ENCODE measurements at places on chromosomes 12 and 14.

- no peak for DNase-seq
Measured at GRCh38 chr12:24851341-24851740, 97.6 kb downstream of the BCAT1 start.

DNA sequence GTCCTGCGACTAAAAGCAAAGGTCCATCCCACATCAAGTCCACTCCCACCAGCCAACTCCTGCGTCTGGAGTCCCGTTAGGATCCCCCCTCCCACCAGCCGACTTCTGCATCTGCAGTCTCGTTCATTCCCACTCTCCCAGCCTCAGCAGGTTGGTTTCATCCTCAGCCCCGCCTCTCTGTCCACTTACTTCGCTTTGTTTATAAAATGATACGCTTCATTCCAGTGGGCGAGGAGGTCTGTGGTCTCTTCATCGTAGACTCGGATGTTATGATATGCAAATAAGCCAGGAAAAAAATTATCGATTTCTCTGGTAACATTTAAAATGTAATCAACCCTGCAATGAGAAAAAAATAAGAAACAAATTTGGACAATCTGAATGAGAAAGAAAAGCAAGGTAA is 56.8 kb downstream of the SSH1 start:
- no peak for DNase-seq

DNA sequence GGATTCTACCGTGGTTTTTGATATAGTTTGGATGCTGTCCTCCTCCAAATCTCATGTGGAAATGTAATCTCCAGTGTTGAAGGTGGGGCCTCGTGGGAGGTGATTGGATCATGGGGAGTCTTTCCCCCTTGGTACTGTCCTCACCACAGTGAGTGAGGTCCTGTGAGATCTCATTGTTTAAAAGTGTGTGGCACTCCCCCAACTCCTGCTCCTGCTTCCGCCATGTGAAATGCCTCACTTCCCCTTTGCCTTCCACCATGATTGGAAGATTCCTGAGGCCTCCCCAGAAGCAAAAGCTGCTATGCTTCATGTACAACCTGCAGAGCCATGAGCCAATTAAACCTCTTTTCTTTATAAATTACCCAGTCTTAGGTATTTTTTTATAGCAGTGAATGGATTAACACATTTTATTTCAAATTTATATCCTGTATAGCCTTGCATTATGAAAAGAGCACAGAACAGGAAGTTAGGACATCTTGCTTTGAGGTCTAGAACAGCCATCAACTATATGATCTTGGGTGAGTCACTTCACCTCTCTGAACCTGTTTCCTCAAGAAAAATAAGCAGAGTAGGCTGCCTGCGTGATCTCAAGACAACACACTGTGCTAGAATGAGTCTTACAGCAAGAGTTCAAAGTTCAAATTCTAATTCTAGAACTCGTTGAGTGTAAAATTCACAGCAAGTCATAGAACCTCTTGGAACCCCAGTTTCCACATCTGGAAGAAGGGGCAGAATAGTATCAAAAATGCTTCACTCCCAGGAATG is 160.9 kb upstream of the EEA1 start:
- DNase-seq = no peak

DNA sequence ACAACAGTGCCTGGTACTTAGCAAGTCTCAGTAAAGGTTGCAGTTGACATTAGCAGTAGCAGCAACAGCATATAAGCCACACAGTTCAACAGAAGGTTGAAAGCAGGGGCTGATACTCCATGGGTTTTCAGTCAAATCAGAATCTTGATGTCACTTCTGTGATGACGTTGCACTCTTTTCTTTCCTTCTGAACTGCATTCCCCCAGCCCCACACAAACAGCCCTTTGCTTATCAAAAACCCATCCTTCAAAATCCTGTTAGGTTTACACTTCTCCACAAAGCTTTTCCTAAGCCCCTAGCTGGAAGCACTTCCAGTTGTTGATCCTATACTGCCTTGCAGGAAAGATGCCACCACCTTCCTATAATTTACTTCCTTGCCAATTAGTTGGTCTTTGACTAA is 34.0 kb upstream of the KCNK13 start:
- DNase-seq = no peak

DNA sequence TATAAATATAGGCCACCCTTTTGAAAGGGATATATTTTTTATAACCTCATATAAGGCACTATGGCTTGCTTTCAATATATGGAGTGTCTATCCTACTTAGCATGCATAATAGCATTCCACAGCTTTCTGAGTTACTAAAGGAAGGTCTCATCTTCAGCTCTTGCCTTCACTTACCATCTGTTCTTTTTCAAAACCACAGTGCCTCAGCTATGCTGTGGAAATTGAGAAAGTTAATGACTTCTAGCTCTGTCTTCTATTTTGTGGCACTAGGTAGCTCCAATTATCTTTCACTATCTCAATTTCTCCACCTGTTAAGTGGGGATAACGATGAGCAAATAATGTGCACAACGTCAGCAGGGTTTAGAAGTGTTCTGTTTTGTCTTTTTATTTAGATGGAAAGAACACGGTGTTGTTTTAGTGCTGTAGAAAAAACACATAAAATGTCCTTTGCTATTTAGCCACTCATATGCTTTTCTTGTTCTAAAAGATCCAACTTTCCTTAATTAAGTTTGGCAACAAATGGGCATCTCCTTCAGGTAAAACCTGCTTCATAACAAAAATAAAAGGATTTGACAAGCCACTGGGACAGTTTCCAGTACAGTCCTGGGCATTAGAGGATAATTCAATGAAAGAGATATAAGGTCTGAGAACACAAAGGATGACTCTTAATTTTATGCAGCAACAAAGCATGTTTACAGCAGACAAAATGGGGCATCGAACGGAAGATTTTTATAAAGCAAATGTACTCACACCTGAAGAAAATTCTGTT is 462.0 kb upstream of the SYT1 start:
- DNase-seq = no peak

GRCh38 chr12:1870998-1871917 is 47.2 kb downstream of the CACNA2D4 start:
- no peak for DNase-seq

- DNase-seq = no peak
Measured at GRCh38 chr12:25852792-25853191, 105.7 kb upstream of the RASSF8 start.

- no peak for DNase-seq
Measured at GRCh38 chr12:82655751-82656150, 31.0 kb upstream of the TMTC2 start.
